ENCODE measurements at places on chromosomes 2 and 18.

GRCh38 chr2:40103163-40103562 is 324.1 kb upstream of the THUMPD2 start:
- no peak for DNase-seq

DNA sequence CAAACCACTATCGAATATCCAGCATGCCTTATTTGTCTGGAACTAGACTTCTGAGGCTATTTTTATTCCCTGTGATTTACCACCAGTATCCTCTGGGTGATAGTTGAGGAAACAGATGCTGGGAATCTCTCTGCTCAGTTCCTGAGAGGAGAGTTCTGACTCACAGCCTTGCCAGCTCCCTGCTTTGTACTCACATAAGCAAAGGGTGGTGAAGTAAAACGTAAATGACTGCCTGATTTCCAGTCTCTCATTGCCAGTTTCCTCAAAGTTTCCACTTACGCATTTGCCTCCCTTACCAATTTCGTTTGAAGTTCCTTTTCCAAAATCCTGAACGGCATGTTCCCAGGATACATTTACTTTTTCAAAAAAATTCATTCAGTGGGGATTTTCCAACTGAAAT is 69.2 kb upstream of the HNRNPA3 start:
- DNase-seq = no peak

DNA sequence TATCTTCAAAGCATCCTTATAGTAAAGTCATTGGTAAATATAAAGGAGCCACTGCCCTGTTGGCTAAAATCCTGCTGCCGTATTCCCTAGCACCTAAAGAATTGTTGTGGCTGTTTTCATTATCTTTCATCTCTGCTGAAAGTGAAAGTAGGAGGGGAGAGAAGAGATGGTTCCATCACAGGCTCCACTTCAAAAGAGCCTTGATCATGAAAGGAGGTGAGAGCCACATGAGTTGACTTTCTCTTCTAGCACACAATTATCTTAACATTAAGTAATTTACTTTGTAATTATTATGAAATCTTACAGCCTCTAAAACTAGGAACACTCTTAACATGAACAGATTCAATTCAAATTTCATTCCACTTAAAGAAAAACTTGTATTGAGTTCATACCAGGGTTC is 1050.9 kb upstream of the LRRTM1 start:
- no peak for DNase-seq

DNA sequence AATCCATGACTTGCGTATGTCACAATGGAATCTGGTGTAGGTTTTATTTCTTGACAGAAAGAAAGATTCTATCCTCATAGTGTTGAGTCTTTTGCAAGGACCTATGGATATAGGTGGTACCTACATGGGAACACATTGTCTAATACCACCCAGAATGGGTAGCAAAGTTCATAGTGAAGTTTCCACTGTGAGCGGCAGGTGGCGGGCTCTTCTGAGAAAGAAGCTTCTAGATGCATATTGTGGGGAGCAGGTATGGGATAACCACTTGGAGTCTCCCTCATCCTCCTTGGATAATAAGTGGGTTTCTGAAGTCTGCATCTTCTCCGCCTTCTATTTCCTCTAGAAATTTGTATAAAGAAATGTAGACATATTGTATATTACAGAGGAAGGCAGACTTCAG is 44.9 kb downstream of the LINC00305 start:
- no peak for DNase-seq

DNA sequence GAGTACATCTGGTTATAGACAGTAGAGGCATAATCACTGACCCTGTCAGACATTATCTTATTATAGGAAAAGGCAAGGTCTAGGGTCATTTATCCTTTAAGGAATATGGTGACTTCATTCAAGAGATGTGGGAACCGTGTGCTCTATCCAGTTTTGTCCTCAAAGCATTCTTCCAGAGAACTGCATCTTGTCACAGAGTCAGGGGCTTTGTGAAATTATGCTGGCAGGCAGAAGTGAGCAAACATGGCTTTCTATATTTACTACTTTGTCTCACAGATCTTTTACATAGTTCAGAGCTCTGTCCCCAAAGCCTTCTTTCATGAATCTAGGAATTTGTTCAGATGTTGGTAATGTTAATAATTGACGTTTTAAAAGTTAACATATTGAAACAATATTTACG is 177.4 kb downstream of the ASXL3 start:
- DNase-seq = no peak

GRCh38 chr2:61253136-61253535 is 91.1 kb downstream of the C2orf74 start:
- DNase-seq = no peak

All from activated T-cell treated with anti-CD3 and anti-CD28 coated beads for 4 hours (primary cell).